ENCODE measurements at places on chromosomes 4 and X.

DNA sequence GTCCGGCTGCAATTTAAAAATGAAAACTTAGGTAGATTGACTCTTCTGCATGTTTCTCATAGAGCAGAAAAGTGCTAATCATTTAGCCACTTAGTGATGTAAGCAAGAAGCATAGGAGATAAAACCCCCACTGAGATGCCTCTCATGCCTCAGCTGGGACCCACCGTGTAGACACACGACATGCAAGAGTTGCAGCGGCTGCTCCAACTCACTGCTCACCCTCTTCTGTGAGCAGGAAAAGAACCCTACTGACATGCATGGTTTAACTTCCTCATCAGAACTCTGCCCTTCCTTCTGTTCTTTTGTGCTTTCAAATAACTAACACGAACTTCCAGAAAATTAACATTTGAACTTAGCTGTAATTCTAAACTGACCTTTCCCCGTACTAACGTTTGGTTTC, 41.0 kb downstream of the MAP7D3 start:
- no peak for DNase-seq

DNA sequence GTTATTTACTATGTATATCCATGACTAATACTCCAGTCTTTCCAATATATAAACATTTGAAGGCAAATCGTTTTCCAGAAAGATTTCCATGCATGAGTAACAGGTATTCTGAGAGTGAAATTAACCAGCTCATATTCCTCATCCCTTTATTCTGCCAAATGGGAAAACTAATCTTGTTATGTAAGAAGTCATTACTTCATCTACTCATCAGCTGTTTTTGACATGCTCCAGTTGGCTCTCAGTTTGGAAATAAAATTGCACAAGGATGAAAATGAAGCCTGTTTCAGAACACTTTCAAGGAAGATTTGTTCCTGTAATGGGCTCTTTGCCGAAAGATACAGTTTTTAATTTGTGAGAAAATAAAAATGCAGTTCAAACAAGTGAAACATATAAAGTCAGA, 121.9 kb downstream of the KCTD8 start:
- DNase-seq = no peak

DNA sequence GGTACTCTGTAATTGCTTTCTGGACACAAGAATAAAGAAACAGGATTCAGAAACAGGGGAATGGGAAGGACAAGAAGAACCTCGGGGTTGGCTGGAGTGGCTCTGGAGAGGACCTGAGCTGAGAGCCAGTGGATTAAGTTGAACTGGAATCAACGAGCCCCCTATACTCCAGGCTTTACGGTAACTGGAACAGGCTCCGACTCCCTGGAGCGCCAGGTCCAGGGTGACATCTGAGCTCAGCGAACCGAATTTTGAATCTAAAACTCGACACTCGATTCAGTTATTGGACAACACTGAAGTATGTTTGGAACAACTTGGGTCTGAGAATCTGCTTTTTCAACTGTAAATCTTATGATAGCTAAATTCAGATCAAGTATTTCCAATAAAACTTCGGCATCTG, 23.9 kb downstream of the HMX1 start:
- no peak for DNase-seq

DNA sequence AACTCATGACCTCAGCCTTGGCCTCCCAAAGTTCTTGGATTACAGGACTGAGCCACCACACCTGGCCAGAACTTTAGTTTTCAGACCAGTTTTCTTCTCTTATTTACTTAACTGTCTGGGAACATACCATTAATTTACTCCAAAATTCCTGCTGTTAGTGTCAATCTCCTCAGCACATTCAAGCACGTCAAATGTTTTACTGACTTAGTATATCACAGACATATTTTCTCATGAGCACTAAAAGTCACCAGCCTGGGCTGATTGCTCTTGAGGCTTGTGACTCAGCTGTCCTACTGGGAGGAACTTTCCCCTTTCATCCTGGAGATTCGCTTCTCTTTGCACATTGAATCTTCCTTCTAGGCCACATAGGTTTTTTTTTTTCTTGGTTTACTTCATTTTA, 109.6 kb downstream of the PCDH18 start:
- DNase-seq = no peak

- DNase-seq = no peak
These were observed 18.1 kb upstream of the ZXDB start for GRCh38 chrX:57573754-57574153.

DNA sequence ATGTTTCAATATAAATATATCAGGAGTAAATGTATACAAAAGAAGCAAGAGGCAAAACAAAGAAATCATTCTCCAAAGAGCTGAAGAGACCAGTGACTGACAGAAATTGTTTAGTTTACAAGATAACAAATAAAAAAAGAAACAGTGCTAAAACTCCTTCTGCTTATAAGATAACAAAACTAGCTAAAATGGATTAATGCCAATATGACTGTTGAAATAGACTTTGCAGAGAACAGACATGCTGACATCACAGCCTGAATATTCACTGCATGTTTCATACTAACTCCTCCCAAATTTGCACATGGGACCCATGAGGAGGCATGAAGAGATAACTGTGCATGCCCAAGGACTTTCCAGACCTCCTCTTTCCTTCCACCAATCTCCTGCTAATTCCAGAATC, 6.2 kb upstream of the GABRA4 start:
- no peak for DNase-seq

DNA sequence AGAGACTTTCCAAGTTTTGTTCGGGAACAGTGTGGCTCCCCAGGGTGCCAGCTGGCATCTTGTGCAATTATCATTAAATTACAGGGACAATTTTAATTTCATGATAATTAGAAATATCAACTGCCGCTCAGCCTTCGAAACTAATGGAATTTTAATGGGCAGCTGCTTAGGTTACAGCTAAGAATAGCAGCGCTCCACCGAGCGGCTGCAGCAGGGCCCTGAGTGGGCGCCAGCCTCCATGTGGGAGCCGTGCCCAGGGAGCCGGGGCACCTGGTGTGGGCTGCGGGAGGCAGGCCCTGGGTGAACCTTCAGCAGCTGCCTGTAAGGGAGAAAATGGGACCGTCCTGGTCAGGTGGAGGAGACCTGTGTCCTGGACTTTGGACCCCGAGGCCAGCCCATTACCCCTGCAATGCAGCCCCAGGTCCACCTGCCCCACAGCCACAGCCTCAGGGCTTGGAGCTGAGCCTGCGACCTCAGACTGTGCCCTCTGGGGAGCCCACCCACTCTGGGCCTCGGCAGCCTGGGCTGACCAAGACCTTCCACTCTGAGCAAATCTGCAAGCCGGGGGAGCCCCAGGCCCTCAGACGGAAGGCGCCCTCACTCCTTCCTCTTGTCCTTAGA, 21.1 kb downstream of the MSANTD1 start:
- no peak for DNase-seq

GRCh38 chr4:174873931-174874330, 44.2 kb upstream of the ADAM29 start:
- DNase-seq = no peak

- DNase-seq = peak; percentile 91
These were observed 58.9 kb downstream of the PLAC1 start for GRCh38 chrX:134599184-134599914.

DNA sequence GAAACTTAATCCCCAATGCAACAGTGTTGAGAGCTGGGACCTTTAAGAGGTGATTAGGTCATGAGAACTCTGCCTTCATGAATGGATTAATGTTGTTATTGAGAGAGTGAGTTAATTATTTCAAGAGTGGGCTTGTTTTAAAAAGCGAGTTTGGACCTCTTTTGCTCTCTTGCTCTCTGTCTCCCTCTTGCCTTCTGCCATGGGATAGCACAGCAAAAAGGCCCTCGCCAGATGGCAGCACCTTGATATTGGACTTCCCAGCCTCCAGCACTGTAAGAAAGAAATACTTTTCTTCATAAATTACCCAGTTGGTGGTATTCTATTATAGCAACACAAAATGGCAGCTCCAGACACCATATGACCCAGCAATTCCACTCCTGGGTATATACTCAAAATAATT, 7.0 kb upstream of the ATP6AP2 start:
- no peak for DNase-seq

GRCh38 chr4:112509243-112510141, 6.5 kb downstream of the NEUROG2 start:
- DNase-seq = no peak

- no peak for DNase-seq
These were observed 19.2 kb upstream of the SPCS3 start for GRCh38 chr4:176300565-176300964.

DNA sequence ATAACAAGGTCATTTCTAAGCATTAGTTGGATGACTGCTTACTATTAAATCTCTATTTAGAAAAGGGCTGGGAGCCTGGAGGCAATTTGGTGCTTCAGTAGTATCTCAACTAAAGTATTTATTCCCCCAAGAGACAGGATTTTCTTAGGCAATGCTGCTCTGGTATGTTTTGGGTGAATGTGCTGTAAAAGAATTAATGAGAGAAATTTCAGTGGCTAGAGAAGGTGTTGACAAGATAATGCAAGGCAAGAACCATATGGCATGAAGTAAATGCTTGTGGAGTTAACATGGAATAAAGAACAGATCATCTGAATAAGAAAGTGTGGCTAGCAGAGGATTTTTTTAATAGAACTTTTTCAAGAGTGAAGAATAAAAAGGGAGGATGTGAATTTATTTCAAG, 3.9 kb downstream of the CYP2U1 start:
- no peak for DNase-seq
